ENCODE measurements at places on chromosomes 11 and 22.
A peak's percentile ranks its signal among the peaks of the same experiment; 100 is the strongest.

- DNase-seq: no peak
Measured at GRCh38 chr11:89205378-89205777, 27.7 kb downstream of the TYR start.

- no peak for DNase-seq
Measured at GRCh38 chr11:78952890-78953289, 378.2 kb upstream of the NARS2 start.

DNA sequence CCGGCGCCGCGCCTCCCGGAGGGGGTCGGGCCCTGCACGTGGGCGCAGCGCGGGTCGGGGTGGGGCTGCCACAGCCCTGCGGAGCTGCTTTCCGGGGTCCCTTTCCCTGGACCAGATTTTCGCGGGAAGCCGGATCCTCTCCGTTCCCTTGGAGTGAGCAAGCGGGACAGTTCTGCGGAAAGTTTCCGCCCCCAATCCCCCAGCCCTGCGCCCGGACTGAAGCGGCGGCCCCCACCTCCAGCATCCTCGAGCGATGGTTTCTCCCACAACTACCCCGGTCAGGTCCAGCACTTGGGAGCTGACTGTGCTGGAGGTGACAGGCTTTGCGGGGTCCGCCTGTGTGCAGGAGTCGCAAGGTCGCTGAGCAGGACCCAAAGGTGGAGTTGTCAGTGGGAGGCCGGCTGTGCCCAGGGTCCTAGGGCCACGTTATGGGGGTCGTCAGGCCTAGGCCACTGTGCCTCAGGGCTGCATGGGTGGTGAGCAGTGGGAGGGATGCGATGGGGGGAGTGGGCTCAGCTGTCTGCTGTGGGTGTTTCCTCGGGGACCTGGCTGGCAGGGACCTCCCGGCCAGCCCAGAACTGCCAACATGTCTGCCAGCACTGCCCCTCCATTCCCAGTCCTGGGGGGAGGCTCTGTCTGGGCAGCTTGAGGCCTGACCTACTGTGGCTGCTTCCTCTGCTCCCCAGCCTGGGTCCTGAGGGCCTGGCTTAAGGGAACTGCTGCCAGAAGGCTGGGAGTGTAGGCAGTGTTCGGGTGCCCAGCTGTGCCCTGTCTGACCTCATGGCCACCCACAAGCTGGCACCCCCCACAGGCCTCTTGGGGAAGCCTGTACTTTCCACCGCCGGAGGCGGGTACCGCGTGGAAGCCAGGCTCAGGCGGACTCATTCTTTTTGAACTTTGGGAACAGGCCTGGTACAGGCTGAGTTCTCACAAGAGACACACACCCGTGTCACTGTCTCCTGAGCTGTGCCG lies 726 bp downstream of the ST3GAL4 start:
- peak; percentile 50 for DNase-seq

- DNase-seq: no peak
Measured at GRCh38 chr11:80586464-80586863, 1145.6 kb upstream of the TENM4 start.

DNA sequence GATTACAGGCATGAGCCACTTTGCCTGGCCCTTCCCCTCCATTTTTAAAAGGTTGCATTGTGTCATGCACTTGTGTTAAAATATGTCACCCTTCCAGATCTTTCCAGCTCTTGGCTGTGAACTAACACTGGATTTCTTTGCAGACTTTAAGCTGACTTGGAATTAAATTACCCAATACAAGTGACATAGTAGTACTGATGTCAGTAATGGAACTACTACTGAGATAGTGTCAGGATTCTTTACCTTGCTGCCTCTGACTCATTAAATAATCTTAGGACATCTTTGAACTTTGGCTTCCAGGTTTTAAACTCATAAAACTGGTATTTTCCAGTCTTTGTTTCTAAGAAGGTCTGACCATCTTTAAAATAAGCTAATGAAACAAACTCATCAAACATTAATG lies 51.8 kb upstream of the OR4B1 start:
- DNase-seq: no peak

DNA sequence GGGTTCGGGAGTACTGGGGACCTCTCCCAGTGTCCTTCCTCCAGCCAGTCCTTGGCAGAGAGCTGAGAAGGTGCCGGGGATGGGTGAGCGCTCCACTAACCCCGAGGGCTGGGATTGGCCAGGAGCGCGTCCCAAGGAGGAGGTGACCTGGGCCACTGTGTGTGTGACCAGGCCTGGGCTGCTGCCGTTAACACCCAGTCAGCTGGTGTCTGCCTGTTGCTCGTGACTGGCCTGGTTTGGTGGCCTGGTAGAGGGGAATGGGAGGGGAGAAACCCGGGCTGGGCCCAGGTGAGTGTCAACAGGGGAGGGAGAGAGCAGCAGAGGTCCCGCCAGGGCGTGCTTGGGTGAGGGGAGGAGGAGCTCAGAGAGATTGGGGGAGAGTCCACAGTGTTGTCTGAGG lies 29.9 kb upstream of the GRAMD4 start:
- no peak for DNase-seq

DNA sequence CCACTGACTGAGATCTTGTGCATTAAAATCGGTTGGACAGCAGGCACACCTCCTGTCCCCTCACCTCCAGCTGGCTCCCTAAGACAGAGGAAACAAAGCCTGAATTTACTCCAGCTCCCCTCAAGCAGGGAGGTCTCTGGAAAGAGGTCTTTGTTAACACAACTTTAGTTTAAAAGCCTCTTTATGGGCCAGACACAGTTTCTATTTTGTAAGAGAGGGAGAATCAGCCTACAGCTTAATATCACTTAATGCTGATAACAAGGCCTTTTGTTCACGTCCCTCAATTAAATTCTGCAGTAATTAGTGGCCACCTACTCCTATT lies 36.3 kb downstream of the PLEKHA7 start:
- no peak for DNase-seq

- peak; percentile 41 for DNase-seq
Measured at GRCh38 chr11:75597636-75598035, 35.6 kb downstream of the SERPINH1 start.

GRCh38 chr11:74608431-74608830 lies 16.0 kb downstream of the POLD3 start:
- no peak for DNase-seq

GRCh38 chr22:37060801-37061610 lies 9.5 kb downstream of the KCTD17 start:
- DNase-seq: no peak

DNA sequence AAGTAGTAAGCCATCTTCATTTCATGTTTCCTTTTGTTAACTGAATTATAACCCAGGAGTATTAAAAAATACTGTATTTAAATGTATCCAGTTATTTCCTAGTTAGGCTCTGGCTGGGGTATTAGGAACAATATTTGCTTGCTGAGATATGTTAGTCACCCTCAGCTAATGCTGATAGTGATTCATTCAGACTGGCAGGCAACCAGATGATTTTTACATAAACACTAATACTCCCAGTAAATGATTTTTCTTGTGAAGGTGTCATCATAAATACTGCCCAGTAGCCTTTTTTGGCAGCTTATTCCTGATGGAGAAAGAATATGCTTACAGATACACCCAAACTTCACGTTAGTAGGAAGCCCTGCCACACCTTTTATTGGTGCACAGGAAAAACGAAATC lies 8.1 kb downstream of the YWHAH start:
- no peak for DNase-seq

DNA sequence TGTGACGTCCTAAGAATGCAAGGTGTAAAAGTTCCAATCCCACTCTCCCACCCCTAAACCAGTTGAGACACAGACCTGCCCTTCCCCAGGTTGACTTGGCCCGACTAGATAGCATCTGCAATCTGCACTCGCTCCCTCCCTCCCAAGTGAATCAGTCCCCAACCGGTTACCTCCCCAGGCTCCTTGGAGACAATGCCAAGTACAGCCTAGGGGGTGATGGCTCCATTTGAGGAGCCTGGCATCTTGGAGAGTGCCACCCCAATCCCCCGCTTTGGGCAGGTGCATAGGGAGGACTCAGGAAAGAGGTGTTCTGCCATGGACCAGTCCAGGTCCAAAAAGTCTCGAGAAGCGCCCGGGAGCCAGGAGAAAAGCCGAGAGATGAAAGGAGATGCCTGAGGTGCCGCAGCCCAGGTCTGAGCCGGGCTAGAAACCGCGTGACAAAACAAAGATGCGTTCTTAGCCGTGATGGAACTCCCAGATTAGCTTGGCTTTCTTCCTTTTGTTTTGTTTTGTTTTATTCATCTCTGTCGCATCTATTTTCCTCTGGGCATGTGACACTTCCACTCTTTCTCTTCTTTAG lies 18.7 kb upstream of the SNX32 start:
- no peak for DNase-seq

- no peak for DNase-seq
Measured at GRCh38 chr11:123755344-123755743, 1.0 kb upstream of the OR6X1 start.

DNA sequence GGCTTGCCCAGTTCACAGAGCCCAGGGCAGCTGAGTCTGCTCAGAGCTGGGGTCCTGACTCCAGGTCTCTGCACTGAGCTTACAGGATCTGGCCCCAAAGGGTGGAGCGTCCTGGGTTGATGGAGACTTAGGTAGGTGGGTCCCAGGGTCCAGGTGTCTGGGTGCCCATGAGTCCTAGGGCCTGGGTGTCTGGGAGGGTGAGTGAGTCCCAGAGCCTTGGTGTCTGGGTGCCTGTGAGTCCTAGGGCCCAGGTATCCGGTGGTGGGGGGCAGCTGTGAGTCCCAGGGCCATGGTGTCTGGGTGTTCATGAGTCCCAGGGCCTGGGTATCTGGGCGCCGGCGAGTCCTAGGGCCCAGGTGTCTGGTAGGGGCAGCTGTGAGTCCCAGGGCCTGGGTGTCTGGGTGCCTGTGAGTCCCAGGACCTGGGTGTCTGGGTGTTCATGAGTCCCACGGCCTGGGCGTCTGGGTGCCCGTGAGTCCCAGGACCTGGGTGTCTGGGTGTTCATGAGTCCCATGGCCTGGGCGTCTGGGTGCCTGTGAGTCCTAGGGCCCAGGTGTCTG lies 1505.6 kb downstream of the BRD1 start:
- DNase-seq: no peak

DNA sequence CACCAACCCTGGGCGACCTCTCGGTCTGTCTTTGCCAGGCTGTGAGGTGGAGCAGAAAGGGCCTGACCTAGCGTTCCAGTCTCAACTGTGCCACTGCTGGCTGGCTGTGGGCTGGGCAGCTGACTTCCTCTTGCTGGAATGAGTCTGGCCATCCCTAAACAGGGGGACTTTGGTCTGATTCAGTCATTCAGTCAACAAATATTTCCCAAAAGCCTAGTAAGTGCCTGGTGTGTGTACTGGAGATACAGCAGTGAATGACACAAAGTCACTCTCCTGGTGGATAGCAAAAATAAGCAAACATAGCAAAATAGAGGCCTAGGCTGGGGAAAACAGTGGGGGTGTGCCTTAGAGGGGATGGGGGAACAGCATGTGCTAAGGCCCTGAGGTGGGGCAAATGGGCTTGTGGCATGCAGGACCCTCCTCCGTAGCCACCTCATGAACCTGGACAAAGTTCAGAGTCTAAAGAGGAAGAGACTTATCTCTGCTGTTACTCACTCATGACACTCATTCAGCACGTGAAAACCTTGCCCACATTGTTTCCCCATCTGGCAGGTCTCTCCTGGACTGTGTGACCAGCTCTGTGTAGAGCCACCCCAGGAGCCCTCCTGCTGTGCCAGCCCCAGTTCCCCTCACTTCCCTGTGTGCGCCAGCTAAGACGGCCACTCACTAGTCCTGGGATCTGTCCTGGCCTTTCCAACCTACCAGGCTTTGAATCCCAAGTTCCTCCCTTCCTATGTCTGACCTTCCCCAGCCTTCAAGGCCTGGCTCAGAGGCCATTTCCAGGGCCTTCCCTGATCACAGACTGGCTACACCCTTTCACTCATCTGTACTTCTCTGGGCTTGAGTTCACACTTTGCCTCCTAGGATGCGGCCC lies 4.7 kb downstream of the GUCD1 start:
- DNase-seq: no peak

- no peak for DNase-seq
Measured at GRCh38 chr11:110901441-110901840, 189.2 kb upstream of the ARHGAP20 start.

GRCh38 chr22:37018086-37018814 lies 997 bp downstream of the TST start:
- DNase-seq: no peak

DNA sequence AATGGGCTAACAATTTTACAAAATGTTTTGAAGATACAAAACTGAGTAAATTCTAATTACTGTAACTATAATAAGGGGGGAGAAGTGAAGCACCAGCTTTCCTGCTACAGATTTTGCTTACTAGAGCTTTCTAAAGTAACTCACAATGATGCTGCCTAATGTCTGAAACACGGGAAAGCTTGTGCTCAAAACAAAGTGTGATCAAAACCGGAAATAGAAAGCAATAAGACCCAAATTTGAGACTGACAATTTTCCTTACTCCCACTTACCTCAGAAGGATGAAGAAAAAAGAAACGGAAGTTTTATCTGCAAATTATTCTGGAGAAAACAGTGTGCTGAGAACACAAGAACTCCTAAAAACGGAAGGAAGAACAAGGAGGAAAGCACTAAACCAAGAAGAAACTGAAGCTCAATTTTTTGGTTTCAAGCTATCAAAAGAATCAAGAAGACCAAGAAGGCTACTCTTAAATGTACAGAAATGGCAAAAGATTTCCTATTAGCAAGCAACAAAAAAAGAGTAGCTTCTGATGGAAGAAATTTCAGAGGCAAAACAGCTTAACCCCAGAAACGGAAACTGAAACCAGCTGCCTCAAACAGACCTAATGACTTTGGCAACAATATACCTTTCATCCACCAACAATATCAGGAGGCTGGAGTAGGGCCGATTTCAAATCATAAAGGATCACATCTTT lies 33.4 kb downstream of the AMBRA1 start:
- DNase-seq: peak; percentile 73

DNA sequence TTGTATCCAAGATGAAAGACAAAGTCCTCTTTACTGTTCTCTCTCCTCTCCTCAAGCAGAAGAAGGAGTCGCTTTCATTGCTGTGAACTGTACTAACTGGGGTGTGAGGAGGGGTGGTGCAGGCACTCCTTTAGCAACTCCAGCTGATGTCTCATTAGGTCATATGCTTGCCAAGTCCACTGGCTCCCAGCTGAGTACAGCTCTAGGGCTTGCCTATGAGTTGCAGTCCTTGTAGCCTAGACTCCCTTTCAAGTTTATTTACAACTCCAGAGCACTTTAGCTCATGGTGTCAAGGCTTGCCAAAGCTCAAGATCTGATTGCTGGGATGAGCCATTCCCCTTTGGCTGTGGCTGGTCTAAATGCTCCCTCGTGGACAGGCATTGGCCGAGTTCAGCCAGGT lies 55.1 kb upstream of the PDGFD start:
- no peak for DNase-seq

DNA sequence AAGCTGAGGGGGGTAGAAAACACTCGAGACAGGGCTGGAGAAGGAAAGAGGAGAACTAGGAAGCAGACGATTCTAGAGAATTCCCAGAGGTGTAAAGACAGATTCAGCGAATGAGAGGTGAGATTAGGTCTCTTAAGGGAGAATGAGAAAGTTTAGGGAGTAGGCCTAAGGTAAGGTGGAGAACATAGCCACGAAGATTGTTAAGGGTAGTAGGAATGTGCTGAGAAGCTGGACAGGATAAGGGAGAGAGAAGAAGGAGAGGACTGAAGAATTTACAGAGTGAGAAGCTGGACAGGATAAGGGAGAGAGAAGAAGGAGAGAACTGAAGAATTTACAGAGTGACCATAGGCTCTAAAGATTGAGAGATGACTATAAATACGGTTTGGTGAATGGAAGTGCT lies 908 bp downstream of the PPME1 start:
- no peak for DNase-seq

GRCh38 chr11:77981346-77981947 lies 13.0 kb downstream of the INTS4 start:
- DNase-seq: no peak

GRCh38 chr11:12725863-12726682 lies 51.9 kb downstream of the TEAD1 start:
- DNase-seq: no peak

Data from common myeloid progenitor, CD34-positive (primary cell).